ENCODE measurements at places on chromosomes 13 and 19. TPM values are rescaled to one million over a fixed set of nuclear protein-coding genes. Genes with fewer than 3 reads are reported as not detected.
A peak's percentile ranks its signal among the peaks of the same experiment; 100 is the strongest.

DNA sequence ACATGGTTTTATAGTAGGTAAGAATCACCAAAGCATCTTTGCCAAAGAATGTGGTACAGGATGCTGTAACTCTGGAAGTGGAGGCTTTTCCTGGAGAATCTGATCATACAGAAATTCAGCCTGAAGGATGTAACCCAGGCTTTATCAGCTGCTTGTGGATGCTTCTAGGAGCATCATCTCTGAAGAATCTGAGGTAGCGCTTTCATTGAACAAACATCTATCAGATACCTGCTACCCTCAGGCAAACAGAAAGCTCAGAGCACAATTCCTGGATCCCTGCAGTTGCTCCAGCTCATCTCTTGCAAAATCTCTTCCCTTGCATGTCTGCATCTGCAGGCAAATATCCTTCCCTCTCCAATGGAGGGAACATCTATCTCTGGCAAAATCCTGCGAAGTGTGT, 9.3 kb downstream of the FAM124A start:
- no peak for DNase-seq

GRCh38 chr19:14059652-14060155, 2.2 kb downstream of the PALM3 start:
- DNase-seq, result no peak

DNA sequence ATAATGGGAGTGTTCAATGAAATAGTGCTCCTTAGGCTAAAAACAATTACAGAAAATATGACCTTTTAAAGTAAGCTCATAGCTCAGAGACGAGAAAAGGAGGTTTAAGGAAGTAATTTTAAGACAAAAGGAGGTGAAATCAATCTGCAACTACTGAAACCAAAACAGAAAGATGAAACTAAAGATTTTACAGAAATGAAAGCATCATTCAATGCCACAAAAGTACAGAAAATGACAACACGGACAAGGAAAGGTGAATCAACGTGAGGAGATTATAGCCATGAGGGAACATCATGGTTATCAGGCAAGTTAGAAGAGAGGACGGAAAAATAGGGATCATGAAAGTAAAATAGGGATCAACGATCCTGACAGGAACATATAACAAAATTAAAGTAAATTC, 745.2 kb downstream of the PCDH17 start:
- DNase-seq, result no peak

GRCh38 chr19:21751384-21751783, 16.0 kb downstream of the ZNF100 start:
- no peak for DNase-seq

DNA sequence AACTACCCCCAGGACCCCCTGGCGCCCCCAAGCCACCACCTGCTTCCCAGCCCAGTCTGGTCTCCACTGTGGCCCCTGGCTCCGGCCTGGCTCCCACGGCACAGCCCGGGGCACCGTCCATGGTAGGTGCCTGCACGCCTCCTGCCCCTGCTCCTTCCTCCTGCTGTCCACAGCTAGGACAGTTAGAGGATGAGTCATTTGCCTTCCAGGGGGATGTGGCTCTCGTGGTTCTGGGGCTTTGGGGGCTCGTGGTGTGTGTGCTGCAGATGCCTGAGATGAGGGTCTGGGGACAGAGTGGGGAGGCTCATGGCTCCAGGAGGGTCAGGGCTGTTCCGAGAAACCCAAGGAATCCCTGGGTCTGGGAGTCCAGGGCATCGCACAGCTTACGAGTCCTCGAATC, 12.7 kb downstream of the MED25 start:
- DNase-seq, result no peak

DNA sequence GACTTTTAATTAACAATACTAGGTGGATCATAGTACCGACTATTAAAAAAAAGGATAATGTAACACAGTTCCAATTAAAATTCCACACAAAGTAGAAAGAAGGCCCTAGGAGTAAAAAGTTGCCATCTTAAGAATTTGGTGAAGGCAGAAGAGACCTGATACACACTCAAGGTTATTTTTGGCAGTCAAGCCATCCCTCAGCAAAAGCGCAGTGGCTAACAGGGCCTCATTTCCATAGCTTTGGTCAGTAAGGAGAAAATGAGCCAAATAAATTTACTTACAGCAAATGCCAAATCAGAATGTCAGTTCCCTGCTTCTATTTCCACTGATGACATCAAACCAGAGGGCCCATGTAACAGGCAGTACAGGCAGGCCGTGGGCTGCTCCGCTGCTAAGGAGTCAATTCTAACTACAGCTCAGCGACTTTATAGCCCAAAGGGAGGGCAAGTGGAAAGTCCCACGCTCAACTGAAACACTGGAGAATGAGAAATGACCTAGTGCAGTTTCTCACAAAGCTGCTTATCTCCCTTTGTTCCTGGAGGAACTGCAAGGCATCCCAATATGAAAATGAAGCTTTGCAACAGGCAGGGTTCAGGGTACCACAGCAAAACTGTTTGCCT, 6.3 kb downstream of the ARGLU1 start:
- no peak for DNase-seq

DNA sequence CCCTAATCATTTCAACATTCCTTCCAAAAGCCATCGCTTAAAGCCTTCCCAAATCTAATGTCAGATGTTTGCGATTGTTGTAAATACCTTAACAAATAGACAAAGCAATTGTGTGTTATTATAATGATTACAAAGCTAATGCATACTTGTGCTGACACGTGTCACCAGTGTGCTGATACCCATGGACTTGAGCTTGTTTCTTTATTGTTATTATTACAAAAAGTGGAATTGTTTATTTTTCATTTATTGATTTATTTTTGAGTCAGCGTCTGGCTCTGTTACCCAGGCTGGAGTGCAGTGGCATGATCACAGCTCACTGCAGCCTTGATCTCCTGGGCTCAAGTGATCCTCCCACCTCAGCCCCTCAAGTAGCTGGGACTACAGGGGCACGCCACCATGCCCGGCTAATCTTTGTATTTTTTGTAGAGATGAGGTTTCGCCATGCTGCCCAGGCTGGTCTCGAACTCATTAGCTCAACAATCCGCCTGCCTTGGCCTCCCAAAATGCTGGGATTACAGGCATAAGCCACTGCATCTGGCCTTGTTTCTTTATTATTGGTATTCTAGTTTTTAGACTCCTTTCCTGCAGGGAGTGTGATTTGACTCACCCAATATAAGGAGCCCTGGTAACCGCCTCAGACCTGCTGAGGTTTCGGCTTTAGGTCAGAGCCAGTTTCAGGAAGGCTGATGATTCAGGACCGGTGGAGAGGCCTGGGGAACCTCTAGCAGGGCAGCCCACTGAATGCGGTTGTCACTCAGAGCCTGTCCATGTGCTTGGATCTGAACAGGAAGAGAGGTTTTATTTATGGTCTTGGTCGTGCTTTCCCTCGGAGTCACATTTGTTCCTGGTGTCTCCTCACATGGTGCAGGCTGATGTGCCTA, 2.1 kb upstream of the FBXO17 start:
- peak; percentile 91 for DNase-seq

- no peak for DNase-seq
Measured at GRCh38 chr13:77042566-77043177, 15.7 kb upstream of the FBXL3 start.

GRCh38 chr13:73303851-73304250, 245.0 kb downstream of the KLF5 start:
- peak; percentile 94 for DNase-seq

GRCh38 chr19:56155124-56155687, 14.1 kb downstream of the ZNF444 start:
- no peak for DNase-seq

DNA sequence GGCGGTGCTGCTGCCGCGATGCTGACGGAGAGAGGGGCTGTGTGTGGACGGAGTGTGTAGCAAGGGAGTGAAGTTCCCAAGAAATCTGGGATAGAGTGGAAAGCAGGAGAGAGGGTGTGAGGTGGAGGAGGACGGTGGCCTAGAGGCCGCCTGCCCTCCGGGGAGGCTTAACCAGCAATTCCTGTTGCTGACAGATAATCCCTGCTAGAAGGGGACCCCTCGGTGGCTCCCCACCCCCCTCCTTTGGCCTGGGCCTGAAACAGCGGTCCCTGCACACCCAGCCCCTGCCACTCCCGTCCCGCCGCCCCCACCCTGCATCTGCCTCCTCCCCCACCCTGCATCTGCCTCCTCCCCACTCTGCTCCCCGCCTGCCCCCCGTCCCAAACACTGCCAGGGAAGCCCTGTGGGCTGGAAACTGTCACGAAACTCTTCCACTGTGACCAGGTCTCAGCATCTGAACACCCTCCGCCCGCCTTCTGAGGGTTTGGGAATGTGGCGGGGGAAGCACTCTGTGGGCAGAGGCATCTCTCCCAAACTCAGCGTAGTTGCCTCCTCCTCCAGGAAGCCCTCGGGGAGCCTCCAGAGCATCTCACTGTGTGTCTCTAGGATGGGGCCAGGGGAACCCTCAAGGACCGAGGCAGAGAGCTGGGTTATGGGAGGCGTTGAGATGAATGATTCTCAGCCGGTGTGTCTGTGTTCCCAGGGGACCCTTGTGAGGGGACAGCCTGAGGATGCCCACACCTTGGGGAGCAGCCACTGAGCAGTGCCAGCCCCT, 17.1 kb upstream of the MATK start:
- DNase-seq, result no peak

- no peak for DNase-seq
Measured at GRCh38 chr19:14135985-14136508, 342 bp downstream of the ASF1B start.

GRCh38 chr19:14495672-14496028, 277 bp downstream of the GIPC1 start:
- DNase-seq, result no peak

GRCh38 chr19:2337329-2337707, 8.8 kb downstream of the SPPL2B start:
- DNase-seq, result no peak

DNA sequence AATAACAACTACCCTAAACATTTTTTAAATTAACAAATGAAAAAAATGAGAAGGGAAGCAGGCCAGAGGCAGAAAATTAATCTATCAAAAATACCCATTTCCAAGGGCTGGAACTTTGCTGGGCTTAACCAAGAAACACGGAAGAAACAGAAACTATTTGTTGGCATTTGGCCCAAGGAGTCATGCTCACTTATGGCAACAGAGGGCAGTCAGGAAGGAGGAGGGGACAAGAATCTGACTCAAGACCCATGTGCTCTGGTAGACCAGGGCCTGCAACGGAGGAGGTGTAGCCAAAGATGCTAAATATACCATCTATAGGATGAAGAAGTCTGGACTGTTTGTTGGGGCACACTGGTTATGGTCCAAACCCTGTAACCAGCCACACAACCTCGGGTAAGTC, 496.7 kb downstream of the COG6 start:
- peak; percentile 85 for DNase-seq

- DNase-seq, result no peak
Measured at GRCh38 chr13:34826432-34826831, 115.6 kb upstream of the NBEA start.

DNA sequence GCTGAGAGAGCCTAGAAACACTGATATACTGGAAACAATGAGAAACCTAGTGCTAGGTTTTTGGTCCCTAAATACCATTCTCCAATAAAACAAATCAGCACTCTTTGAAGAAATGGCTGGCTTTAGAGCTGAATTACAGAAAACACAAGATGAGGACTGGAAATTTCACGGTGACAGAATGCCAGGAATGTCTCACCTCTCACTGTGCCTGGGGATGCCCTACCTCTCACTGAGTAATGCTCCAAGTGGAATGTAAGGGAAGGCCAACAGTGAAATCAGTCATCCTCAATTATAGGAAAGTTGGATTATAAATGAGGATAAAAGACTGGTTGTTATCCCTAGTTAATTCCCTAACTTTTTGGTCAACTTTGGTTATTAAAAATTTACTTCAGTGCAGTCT, 259.0 kb downstream of the NALCN start:
- no peak for DNase-seq

- peak; percentile 77 for DNase-seq
Measured at GRCh38 chr19:28465371-28466086, 747.4 kb downstream of the UQCRFS1 start.

DNA sequence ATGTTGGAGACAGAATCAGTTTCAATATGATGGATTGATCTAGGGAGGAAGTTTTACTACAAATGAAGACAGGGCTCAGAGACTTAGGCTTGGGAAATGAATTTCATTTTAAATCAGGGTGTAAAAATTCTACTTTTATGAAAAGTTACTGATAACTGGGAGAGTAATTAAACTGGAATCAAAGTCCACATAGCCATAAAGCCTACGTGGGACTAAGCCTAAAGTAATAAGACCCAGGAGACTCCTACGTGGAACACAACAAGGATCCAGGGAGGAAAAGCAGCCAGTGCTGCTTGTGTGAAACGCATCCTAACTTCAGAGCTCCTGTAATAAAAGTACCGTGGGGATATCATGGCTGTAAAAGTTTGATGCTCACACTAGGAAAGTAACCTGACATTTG, 152.0 kb upstream of the MYO16 start:
- no peak for DNase-seq

- DNase-seq, result no peak
Measured at GRCh38 chr19:15701757-15702533, 25.9 kb upstream of the OR10H2 start.

GRCh38 chr13:71309905-71310304, 557.1 kb downstream of the DACH1 start:
- DNase-seq, result no peak

GRCh38 chr19:57263244-57263741, 17.0 kb upstream of the ZNF460 start:
- no peak for DNase-seq

- DNase-seq, result no peak
Measured at GRCh38 chr19:34507414-34508067, 26.0 kb downstream of the WTIP start.

- DNase-seq, result no peak
Measured at GRCh38 chr19:42278452-42279154, 9.6 kb downstream of the CIC start.

DNA sequence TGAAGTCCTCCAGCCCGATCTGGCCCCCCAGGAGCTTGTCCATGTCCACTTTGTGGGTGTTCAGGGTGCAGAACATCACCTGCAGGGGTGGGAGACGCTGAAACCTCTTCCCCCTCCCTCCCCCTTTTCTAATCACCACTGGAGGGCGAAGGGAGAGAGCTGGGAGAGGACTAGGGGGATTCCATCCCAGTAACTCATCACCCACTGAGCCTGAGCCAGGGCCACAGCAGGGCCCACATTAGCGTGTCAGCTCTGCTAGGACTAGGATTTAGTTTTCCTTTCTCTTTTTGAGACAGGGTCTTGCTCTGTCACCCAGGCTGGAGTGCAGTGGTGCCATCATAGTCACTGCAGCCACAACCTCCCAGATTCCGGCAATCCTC, 5.5 kb upstream of the PTGER1 start:
- no peak for DNase-seq

- DNase-seq, result no peak
Measured at GRCh38 chr13:43802511-43802910, 15.7 kb upstream of the ENOX1 start.

The NLRP11 gene
- total RNA-seq, result 0.13 TPM

The LYPD3 gene
- not detected for total RNA-seq

The CNN1 gene
- 0.45 TPM for total RNA-seq

The KLK7 gene
- total RNA-seq, result not detected

The FGF9 gene
- 0.47 TPM for total RNA-seq

The TEX26 gene
- total RNA-seq, result not detected

The MVB12A gene
- total RNA-seq, result 72.1 TPM

The ZNF582 gene
- total RNA-seq, result 0.06 TPM

The C19orf85 gene
- total RNA-seq, result 0.10 TPM

The PTPRH gene
- 0.39 TPM for total RNA-seq

The SHISA7 gene
- total RNA-seq, result not detected

The PRSS57 gene
- total RNA-seq, result not detected

The DIAPH3 gene
- 11.8 TPM for total RNA-seq

The SCAF1 gene
- 31.7 TPM for total RNA-seq

The ZNF524 gene
- total RNA-seq, result 18.8 TPM

The ZNF177 gene
- total RNA-seq, result not detected

The MEF2B gene
- total RNA-seq, result not detected
